Kidney glomerular epithelial cell (primary cell): ENCODE measurements at places on chromosomes 12 and 14.

- DNase-seq: no peak
These were observed 77.8 kb downstream of the SMOC1 start for GRCh38 chr14:69956970-69957369.

- no peak for DNase-seq
These were observed 45.4 kb downstream of the BCAT1 start for GRCh38 chr12:24903329-24904088.

- DNase-seq: no peak
These were observed 55.1 kb downstream of the CALM1 start for GRCh38 chr14:90451961-90452360.

DNA sequence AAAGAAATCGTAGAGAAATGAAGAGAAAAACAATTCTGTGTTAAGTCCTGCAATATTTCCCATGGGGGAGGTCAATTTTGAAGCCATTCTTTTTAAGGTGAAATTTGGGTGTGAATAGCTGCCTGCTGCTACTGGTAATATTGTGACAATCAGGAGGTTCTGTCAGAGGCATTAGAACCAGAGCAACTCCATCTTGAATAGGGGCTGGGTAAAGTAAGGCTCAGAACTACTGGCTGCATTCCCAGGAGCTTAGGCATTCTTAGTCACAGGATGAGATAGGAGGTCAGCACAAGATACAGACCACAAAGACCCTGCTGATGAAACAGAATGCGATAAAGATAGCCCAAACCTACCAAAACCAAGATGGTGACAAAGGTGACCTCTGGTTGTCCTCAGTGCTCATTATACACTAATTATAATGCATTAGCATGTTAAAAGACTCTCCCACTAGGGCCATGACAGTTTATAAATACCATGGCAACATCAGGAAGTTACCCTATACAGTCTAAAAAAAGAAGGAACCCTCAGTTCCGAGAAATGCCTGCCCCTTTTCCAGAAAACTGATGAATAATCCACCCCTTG, 24.8 kb upstream of the MTHFD1 start:
- no peak for DNase-seq

- no peak for DNase-seq
These were observed 181.9 kb downstream of the PAH start for GRCh38 chr12:102735104-102735503.

- DNase-seq: no peak
These were observed 205.8 kb upstream of the SLC16A7 start for GRCh38 chr12:59389968-59390576.

DNA sequence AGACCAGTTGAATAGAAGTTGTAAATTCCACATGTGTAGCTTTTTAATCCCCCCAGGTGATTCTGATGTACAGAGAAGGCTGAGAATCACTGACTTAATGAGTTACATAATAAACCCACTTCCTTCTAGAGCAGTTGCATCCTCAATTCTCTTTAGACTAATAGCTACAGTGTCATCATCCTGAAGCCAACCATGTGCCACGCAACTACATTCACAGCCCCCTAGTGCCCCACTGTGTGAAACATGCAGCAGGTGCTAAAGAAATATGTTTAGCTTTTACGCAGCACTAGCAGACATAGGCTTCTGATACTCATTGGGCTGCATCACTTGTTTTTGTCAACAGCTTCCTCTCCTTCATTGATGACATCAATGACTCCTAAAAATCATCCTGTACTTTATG, 1168.3 kb downstream of the BCL11B start:
- DNase-seq: no peak

GRCh38 chr12:106764738-106765137, 9.7 kb upstream of the RIC8B start:
- no peak for DNase-seq

DNA sequence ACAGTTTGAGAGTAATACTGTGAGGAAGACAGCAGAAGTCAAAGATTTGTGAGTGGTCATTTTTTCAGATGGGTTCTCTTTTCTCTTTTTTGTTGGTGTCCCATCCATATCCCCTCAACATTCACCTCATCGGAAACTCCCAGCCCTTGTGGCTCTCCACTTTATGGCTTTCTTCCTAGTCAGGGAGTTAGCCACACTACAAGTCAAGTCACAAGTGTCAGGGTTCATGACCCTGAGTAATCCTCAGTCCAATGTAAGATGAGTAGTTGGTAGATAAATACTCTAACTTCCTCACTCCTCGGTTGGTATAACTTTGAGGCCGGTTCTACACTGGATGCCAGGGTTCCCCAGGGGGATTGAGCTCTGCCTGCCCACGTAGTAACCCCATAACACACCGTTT, 41.4 kb downstream of the PTGER2 start:
- peak; percentile 63 for DNase-seq

- no peak for DNase-seq
These were observed 52.8 kb downstream of the PRMT8 start for GRCh38 chr12:3543826-3544225.

DNA sequence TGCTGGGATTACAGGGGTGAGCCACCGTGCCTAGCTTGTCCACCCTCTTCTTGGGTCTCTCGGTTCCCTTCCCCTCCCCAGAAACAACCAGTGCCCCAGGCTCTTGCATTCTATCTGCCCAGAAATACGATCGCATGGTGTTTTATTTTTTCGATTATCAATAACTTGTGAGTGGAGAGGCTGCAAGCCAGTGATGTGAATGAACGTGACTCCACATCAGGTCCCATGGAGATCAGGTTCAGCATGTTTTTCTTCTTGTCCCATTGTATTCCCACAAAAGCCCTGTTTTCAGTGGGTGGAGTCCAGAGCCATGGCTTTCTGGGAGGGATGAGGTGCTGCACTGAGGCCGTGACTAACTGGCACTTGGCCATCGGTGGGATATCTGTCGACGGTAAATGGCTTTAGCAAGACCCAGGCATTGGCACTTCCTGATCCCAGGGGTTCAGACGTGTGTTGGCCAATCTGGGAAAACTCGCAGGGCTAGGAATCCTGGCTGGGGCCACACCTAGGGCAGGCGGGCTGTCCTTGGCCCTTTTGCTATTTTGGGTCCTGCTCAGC, 12.7 kb upstream of the HNF1A start:
- no peak for DNase-seq

- no peak for DNase-seq
These were observed 131.9 kb downstream of the RMST start for GRCh38 chr12:97594236-97595088.

- DNase-seq: peak; percentile 52
These were observed 1.3 kb downstream of the SLC38A1 start for GRCh38 chr12:46267575-46267824.

- no peak for DNase-seq
These were observed 117.1 kb downstream of the PRKCH start for GRCh38 chr14:61438497-61438859.

- DNase-seq: no peak
These were observed 92.5 kb downstream of the FBXL14 start for GRCh38 chr12:1501695-1502378.

GRCh38 chr12:62862259-62862881, 72.6 kb downstream of the PPM1H start:
- peak; percentile 50 for DNase-seq

GRCh38 chr14:42028607-42029006, 421.9 kb downstream of the LRFN5 start:
- DNase-seq: no peak

DNA sequence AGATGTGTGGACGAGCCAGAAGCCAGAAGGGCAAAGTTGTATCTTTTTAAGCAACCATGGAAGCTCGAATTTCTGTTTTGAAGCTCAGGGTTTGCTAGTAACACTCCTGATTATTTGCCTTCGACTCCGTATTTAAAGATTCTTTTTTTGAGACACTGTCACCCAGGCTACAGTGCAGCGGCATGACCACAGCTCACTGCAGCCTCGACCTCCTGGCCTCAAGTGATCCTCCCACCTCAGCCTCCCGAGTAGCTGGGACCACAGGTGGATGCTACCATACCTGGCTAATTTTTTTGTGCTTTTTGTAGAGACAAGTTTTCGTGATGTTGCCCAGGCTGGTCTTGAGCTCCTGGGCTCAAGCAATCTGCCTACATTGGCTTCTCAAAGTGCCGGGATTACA, 18.7 kb upstream of the OASL start:
- DNase-seq: no peak

DNA sequence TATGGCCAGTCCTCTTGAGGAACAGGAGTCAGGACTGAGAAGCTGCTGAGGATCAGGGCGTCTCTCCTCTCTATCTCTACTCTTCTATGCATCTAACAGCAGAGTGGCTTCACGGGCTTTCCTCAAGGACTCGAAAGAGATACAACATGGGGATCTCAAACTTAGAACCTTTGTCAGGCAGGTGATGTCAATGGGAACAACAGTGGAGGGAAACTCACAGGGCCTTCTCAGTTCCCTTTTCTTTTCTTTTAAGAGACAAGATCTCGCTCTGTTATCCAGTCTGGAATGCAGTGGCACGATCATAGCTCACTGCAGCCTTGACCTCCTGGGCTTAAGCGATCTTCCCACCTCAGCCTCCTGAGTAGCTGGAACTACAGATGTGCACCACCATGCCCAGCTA, 127.6 kb downstream of the PTPN11 start:
- DNase-seq: no peak

GRCh38 chr14:103869406-103870143, 22.2 kb upstream of the PPP1R13B start:
- no peak for DNase-seq

DNA sequence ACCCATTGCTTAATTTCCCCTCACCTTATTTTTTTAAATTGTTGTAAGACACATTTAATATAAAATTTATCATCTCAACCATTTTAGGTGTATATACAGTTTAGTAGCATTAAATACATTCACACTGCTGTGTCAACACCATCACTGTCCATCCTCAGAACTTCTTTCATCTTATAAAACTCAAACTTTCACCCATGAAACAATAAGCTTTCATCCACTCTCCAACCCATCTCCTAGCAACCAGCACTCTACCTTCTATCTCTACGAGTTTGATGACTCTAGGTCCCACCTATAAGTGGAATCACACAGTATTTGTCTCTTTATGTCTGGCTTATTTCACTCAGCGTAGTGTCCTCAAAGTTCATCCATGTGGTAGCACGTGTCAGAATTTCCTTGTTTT, 75.5 kb downstream of the TBX3 start:
- no peak for DNase-seq

DNA sequence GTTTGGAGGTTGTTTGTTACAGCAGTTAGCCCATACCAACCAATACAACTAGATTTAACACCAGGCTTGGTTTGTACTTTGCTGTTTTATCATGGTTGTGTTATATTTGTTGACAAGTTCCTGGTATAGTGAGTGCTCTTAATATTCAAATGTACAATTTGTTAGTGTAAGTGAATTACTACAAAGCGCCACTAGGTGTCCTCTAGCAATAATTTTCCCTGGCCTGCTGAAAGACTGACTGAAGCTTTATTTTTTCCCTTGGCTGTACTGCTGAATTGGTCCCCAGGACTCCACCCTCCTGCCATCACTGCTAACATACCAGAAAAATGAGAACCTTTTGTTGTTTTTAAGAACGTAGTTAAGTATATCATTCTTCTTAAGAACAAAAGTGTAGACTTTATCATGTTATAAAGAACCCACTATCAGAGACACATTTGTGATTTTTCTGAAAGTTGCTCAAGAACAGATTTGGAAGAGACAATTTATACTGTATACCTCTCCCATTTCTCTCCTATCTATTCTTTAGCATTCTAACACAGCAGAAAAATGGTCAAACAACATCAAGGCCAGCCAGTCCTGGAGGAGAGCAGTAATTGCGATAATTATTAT, 75.3 kb upstream of the FAR2 start:
- peak; percentile 58 for DNase-seq

DNA sequence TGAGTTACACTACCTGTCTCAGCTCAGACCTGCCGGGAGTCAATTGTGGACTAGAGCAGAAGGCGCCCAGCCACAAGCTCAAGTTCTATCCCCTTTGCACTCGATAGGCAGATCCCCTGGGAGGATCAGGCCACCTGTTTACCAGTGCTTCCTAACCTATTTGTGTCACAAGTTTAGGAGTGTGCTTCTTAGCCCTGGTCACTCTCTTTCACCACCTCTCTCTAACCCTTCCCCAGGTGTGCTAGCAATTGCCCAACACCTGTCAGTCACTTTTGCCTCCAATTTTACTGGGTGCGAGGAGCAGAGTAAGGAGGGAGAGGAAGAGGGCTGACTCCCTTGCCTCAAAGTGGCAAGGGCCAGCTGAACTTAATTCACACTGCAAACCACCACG, 745 bp upstream of the NAA30 start:
- no peak for DNase-seq

DNA sequence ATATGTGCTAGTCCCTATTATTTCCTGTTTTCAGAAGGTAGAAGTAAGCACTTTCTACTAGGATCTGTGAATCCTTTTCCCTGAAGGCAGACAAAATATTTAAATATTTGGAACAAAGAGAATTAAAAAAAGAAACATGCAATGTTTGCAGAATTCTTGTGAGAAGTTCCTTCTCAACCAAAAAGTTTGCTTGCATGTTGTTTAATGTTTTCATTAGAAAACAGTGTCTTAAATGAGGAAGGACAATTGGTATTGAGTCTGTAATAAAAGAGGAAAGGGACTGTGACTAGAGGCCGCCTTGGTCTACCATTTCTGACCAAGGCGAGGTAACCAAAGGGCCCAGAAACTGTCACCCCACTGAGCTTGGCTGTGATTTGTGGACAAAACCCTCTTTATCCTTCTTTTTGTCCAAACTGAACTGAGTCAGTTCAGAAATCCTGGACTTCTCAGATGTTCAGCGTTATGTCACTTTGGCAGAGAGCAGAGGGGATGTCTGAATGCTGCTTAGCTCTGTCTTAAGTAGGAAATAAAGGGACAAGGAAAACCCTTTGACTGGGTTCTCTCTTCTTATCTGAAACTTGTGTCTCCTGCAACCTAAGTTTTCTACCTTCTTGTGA, 129.8 kb upstream of the CPM start:
- no peak for DNase-seq

DNA sequence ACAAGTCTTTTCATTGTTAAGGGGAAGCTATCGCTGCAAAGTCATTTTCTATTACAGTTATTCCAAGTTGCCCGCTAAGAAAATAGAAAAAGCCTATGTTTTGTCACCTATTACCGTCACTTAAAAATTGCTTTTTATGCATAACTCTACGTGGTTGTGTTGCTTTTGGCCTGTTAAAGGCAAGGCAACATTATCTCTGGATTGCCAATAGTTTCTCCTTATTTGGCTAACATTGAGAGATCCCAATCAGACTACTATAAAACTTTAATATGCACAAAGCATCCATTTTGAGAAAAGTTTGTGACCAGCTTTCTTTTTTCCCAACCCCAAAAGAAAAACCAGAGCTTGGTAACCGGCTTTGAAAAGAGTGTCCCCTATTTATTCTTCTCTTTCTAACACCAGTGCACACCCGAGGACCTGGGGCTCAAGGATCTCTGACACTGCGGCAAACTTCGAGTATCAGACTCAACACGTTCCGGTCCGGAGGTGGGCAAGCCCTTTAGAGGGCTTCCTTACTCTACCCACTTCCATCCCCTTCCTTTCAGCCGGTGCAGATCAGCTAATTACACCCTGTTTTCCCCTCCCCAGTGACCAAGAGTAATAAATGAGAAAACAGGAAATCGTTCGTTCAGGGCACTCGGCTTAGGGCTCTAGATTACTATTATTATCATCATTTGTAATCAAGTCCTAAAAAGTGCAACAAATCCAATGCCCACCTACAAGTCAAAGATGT, 1.2 kb downstream of the PPP1R12A start:
- DNase-seq: no peak

GRCh38 chr12:105384916-105385535, 54.5 kb downstream of the C12orf75 start:
- DNase-seq: no peak

GRCh38 chr14:30234966-30235365, 307.3 kb upstream of the PRKD1 start:
- no peak for DNase-seq
